ENCODE measurements at places on chromosomes 1 and 21.

GRCh38 chr1:47991673-47992072, 5.5 kb downstream of the TRABD2B start:
- no peak overlapping the region for H3K27ac ChIP-seq
- H3K4me3 ChIP-seq = no peak overlapping the region
- H3K36me3 ChIP-seq = no peaks in the 10 kb centered on the region
- no peak for ATAC-seq

- no peak for ATAC-seq
- no peak overlapping the region for H3K27ac ChIP-seq
- H3K27me3 ChIP-seq = peaks cover 33% of the 10 kb centered on the region
- H3K4me3 ChIP-seq = no peak overlapping the region
Observed at GRCh38 chr1:246828818-246829217, 102.9 kb downstream of the AHCTF1 start.

DNA sequence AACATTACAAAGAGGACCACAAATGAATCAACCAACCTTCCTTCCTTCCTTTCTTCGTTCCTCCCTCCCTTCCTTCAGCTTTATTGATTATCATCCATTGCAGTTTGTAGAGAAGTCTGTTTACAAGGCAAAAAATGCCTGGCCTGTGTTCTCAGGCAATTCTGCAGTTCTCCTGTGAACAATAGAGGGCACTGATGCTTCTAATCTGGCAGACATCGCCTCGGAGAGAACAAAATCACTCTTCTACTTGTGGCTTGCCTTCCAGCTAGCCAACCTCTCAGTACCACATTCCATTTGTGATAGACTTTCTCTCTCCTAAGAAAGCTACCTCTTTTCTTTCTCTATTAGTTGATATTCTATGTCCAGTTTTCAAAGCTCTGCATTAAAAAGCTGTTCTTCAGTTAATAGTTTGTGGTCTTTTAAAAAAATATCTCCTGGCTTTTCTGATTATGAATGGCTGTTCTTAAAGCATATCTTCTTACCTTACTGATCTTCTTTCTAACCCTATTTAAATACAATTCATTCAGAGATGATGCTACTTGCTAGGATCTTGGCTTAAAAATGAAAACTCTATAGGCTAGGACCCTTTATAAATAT, 26.9 kb upstream of the ESRRG start:
- H3K4me1 ChIP-seq = no peaks in the 10 kb centered on the region
- H3K27ac ChIP-seq = no peak overlapping the region
- no peaks in the 10 kb centered on the region for H3K27me3 ChIP-seq
- H3K4me3 ChIP-seq = no peak overlapping the region
- ATAC-seq = no peak

GRCh38 chr21:27329255-27329851, 362.5 kb upstream of the ADAMTS5 start:
- H3K27ac ChIP-seq = no peak overlapping the region
- H3K36me3 ChIP-seq = no peaks in the 10 kb centered on the region

- no peaks in the 10 kb centered on the region for H3K27me3 ChIP-seq
- H3K27ac ChIP-seq = no peak overlapping the region
- peaks cover 9% of the 10 kb centered on the region for H3K4me1 ChIP-seq
- ATAC-seq = no peak
Observed at GRCh38 chr1:147214842-147215539, 10.1 kb downstream of the FMO5 start.

DNA sequence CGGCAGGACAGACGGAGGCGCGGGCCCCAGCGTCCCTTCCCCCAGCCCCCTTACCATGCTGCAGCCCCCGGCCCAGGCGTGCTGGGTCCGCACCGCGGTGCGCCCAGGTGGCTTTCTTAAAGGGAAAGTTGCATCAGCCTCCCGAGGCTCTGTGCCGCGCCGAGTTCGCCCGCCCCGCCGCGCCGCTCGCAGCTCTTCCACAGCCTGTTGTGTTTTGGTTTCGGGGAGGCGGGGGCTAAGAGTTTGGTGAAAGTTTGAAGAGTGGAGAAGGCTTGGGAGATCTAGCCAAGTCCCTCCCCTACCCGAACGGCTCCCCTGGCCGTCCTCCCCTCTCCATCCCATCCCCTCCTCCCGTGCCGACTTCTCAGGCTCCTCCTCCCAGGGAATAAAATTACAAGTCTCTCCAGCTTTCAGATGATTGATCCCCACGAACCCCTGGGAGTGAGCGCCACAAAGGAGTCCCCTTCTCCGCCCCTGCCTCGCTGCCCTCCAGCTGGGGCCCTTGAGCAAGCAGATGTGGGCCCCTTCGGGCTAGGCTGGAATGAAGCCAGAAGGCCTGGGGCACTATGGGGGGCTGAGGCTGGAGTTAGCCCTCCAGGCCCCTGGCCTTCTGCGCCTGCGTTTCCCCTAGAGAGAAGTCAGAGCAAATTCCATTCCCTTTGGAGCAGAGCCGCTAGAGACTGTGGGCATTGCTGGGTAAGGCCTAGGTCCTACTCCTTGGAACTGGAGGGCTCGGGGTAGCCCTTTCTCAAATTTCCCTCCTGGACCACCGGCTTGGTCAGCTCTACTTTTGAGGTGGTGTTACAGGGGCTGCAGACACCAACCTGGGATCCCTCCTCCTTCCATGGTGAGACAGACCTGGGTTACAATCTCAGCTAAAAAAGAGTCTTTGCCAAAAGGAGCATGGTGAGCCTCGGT, at the start of gene SLC6A9:
Gene SLC6A9 (minus strand): TSS at position 211 of the 918 bp plus-strand sequence. CDS start 7,185 bp downstream, outside the sequence.
- H3K4me3 ChIP-seq = peak within 1 kb of the TSS; percentile 79
- peak within 1 kb of the TSS; percentile 92 for H3K27ac ChIP-seq
- H3K36me3 ChIP-seq = no peaks in the 10 kb centered on the region
- H3K27me3 ChIP-seq = no peaks in the 10 kb centered on the region
- ATAC-seq = no peak
- peaks cover 34% of the 10 kb centered on the region for H3K4me1 ChIP-seq

- no peaks in the 10 kb centered on the region for H3K4me1 ChIP-seq
- H3K36me3 ChIP-seq = no peaks in the 10 kb centered on the region
- H3K4me3 ChIP-seq = no peak overlapping the region
- ATAC-seq = no peak
Observed at GRCh38 chr1:166368030-166368429, 201.2 kb upstream of the FAM78B start.

GRCh38 chr1:199774433-199775089, 252.9 kb upstream of the NR5A2 start:
- peaks cover 22% of the 10 kb centered on the region for H3K27me3 ChIP-seq
- H3K4me3 ChIP-seq = no peak overlapping the region
- ATAC-seq = no peak
- H3K4me1 ChIP-seq = no peaks in the 10 kb centered on the region
- H3K36me3 ChIP-seq = no peaks in the 10 kb centered on the region

DNA sequence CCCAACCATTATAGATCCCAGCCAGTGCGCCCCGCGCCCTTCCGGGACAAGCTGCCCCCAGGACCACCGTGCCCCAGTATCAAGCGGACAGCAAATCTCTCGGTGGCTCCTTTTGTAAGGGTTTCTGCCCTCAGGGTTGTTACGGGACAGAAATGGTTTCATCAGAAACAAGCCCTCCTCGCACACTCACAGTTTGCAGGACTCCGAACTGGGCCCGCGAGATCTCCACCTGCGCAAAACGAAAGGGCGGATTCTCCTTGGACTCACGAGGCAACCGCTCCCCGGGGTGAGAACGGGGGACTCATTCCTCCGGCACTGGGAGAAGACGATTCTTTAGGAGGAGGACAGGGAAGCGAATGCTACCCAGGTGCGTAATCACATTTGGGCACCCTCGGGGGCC, 51.1 kb upstream of the H6PD start:
- no peak overlapping the region for H3K27ac ChIP-seq
- H3K36me3 ChIP-seq = peaks cover 5% of the 10 kb centered on the region
- ATAC-seq = no peak
- H3K27me3 ChIP-seq = peaks cover 33% of the 10 kb centered on the region

Measured in stimulated activated memory B cell treated with anti-CD40 and anti-IgM and Interleukin-4, amounts not matched to agents 10 μg/mL and 1 μg/mL and 100 μg/mL, for 72 hours (primary cell).